ENCODE measurements at places on chromosomes 6 and 20. TPM values are rescaled to one million over a fixed set of nuclear protein-coding genes. Genes with fewer than 3 reads are reported as not detected.
A peak's percentile ranks its signal among the peaks of the same experiment; 100 is the strongest.

The CGA gene
- total RNA-seq: not detected

The MED23 gene
- total RNA-seq: 18.3 TPM

The NMBR gene
- not detected for total RNA-seq

The APOM gene
- total RNA-seq: 1.8 TPM

The CD93 gene
- 0.10 TPM for total RNA-seq

The KCNK16 gene
- not detected for total RNA-seq

The SAPCD1 gene
- total RNA-seq: 6.3 TPM

The HLA-DQA2 gene
- not detected for total RNA-seq

The HLA-DOA gene
- 0.08 TPM for total RNA-seq

The CRISP3 gene
- not detected for total RNA-seq

- no peak for DNase-seq
These were observed 11.2 kb downstream of the BCL2L1 start for GRCh38 chr20:31711179-31712111.

DNA sequence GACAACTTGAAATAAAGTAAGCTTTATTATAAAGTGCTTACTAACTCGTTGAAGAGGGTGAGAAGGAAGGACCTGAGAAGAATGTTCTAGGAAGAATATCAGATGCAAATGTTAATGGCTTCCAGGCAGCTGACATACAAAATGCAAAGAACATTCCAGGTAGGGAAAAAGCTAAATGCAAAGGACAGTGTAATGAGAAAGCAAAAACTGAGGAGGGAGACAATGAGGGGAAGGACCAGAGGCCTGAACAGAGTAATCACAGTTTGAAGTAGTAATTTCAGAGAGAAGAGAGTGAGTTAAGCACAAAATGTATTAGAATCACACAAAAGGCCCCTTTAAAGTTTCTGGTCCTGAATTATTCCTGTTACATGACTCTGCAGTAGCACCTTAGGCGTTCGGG is 81.3 kb downstream of the HMGCLL1 start:
- no peak for DNase-seq

DNA sequence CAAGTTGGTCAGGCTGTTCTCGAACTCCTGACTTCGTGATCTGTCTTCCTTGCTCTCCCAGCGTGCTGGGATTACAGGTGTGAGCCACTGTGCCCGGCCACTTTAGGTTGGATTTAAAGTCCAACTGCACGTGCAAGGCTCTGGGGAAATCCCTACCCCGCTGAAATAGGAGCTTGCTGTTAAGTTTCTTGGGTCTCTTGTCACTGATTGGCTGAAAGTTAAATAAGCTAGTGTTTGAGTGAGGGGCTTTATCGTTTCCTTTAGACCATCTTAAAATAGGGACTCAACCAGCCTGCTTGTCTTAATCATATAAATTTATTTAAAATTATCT is 11.1 kb upstream of the SERINC1 start:
- no peak for DNase-seq

DNA sequence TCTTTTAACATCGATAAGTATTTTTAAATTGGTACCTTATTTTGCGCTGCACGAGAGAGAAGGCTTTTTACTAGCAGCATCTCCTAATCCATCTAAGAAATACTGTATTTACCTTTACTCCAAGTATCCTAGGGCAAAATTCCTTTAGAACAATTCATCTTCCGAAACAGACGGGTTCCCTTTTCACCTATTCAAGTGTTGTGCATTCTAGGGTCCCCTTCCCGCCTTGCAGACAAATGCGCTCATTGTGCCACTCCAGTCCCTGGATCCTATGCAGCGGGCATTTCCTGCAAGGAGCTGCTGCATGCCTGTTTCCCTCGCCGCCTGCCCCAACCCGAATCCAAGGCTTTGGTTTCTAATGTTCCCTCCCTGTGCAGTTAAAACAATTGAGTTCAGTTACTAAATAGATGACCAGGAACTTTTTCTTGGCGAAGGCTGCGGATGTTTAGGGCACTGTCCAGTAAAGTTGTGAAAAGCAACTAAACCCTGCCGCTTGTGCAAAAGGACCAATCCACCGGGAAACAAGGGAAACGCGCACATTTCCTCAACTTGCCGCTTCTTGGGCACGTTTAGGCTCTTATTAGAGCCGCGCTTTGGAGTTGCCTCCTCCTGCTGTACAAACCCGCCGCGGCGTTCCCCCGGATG is 556 bp upstream of the SCAF8 start:
- no peak for DNase-seq

GRCh38 chr6:47112317-47112716 is 70.2 kb upstream of the ADGRF1 start:
- DNase-seq: no peak

DNA sequence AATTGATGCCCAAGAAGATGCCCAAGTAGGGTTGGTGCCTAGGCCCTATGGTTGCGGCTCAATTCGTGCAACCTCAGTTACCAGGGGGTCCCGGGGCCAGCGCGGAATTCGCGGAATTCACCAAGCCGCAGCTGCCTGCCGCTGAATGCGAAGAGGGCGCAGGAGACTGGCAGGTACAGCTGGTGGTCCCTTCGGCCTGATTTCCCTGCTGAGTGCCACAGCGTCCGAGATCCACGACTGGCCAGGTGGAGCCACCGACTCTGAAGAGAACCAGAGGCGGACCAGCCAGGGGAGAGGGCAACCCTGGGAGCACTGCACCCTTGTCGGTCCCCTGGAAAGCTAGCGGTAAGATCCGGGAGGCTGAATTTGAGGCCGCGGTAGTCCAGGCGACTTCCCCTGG is 6.8 kb upstream of the TFAP2D start:
- no peak for DNase-seq

DNA sequence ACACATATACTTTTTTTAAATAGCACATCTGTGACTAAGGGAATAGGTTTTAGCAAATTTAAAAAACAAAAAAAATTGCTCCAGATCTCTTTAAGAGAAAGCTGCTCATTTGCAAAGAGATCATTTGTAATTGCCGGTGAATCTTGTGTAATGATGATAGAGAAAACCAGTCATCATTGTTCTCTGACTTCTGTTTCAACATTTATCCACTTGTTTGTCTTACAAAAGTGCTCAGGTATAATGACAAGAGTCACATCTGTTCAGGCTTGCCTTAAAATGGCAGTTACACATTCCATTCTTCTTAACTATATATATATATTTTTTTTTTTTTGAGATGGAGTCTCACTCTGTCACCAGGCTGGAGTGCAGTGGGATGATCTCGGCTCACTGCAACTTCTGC is 165.2 kb downstream of the AIG1 start:
- DNase-seq: no peak

DNA sequence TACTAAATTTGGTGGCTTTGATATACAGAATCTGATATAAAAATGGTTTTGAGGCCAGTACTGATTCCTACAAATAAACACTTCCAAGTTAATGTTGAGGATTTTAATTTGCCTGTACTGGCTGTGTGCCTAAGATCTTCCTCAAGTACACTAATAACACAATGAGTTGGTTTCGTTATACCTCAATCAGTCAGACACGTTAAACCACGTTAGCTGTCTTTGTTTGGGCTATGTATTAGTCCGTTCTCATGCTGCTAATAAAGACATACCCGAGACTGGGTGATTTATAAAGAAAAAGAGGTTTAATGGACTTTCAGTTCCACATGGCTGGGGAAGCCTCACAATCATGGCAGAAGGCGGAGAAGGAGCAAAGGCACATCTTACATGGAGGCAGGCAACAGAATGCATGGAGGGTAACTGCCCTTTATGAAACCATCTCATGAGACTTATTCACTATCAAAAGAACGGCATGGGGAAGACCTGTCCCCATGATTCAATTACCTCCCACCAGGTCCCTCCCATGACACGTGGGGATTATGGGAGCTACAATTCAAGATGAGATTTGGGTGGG is 46.2 kb downstream of the NT5E start:
- no peak for DNase-seq

DNA sequence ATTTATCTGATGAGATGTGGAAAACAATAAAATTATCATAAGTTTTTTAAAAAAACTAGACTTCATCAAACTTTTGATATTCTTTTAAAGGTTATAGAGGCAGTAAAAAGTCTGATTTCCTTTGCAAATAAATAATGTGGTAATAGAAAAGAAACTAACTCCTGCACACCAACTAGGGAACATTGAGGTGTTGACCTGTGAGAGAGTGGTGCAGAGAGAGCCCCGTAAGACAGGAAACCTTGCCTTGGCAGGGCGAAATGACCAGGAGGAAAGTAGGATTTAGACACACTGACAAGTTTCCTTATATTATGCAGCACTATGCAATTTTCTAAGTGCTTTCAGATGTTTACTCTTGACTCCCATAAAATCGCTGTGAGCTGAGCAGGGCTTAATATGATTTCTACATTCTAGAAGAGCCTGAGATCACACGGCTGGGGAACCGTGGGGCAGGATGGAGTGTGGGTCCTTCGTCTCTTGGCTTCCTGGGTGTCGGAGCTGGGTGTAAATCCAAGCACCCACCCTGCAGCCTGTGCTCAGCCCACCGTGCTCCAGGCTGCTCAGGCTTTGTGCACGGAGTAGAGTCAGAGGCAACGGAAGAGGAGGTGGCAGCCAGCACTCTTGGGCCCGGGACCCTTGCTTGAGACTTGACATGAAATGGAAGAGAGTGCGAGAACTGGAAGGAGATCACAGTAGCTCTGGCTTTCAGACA is 61.3 kb upstream of the FOXQ1 start:
- DNase-seq: no peak

DNA sequence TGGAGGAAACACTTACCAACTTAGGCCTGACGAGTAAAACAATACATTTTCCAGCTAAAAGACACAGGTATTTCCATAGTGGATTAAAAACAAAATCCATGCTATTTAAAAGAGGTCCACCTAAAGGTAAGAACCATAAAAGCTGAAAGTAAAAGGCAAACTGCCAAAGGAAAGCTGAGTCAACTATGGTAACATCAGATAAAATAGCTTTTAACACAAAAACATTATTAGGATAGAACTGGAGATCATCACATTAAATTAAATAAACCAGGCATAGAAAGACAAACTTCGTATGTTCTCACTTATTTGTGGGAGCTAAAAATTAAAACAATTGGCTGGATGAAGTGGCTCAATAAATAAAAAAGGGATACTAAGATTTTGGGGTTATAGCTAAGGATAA is 166.8 kb upstream of the SLC22A16 start:
- no peak for DNase-seq

DNA sequence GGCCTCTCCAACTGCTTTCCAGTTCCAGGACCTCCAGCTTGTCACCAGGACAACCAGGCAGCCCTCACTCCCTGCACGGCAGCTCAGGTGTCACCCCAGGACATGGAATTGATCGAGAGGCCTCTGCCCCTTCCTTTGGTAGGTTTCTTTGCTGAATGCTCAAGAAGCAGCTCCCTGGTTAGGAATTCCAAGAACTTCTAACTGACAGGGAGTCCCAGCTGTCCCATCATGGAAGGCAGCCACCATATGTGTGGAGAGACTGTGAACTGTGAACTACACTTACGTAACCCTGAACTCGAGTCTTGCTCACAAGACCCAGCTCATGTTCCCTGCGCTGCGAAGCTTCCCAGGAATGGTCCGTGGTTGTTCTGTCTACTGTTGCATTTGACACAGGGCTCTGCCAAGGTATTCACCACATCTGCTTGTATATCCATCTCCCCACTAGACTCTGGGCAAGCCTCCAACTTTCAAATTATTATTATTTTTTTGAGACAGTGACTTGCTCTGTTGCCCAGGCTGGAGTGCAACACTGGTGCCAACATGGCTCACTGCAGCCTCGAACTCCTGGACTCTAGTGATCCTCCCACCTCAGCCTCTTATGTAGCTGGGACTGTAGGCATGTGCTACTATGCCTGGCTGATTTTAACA is 35.7 kb downstream of the MGME1 start:
- no peak for DNase-seq

DNA sequence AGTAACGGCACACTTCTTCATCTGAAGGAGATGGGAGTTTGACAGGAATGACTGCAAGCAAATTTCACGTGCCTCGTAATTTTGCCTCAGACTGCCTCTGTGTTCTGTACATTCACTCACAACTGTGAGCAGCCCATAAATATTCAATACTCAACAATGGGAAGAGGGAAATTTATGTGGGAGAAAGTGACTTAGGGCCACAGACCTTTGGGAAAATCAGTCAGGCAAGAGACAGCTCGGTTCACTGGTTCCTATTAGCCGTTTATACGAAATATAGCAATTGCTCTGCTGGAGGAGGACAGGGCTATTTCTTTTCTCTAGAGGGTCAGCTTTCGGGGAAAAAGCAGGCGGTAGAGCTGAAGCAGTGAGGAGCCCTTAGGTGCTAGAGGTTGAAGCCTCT is 28.0 kb downstream of the OPN5 start:
- no peak for DNase-seq

DNA sequence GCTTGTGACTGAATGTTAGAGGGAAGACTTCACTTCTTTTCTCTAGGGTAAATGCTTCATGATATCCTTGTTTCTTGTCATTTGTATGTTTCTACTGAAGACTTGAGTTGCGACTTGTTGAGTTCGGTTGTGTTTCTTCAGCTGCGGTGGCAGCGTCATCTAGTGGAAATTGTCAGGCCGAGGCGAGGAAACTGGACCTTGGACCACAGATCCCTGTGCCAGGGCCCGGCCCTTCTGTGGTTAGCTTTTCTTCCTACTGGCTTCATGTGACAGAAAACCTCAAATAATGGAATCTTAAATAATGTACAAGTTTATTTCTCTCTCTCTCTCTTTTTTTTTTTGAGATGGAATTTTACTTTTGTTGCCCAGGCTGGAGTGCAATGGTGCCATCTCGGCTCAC is 12.4 kb downstream of the MTHFD1L start:
- DNase-seq: no peak

DNA sequence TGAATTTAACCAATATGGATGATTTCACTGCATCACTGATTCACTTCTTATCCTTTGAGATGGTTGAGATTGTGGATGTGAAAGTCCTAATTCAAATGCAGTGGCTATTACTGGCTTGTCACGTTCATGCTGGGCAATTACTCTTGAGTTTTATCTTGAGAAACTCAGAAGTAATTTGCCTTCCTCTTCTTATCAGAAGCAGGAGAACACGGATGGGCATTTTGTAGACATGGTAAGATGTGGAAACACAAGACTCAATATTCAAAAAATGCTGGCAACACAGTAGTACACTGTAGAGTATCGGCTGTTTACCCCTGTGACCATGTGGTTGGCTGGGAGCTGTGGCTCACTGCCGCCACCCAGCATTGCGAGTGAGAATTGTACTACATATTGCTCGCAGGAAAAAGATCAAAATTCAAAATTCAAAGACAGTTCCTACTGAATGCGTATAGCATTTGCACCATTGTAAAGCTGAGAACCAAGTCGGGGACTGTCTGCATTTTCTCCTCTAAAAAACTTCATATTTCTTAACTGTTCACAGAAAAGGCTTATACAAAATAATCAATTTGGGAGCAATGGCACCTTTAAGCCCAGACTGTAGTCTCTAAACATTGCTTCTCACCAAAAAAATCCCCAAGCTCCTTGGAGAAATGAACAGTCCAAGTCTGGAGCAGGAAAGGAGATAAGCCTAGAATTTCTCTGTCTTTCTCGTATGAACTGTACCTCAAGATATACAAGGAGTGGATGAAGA is 61.9 kb upstream of the ELOVL5 start:
- DNase-seq: peak; percentile 32

DNA sequence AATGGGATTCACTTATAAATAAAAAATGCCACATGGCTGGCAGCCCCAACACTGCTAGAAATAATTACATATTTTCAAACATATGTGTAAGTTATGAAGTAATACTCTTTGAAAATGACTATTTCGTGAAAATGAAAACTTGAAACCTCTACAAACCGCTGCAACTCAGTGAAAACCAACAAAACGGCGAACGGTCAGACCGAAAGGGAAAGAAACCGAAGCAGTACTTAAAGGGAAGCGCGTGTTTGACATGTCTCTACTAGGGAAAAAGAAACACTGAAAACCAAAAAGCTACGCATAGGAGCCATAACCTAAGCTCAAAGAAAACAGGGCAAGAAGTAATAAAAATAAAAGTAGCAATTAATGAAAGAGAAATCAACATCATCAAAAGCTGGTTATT is 121.0 kb upstream of the GGTLC1 start:
- DNase-seq: no peak

GRCh38 chr6:29861521-29862255 is 34.1 kb downstream of the HLA-G start:
- no peak for DNase-seq

All from Panc1 (cell line).